ENCODE measurements at places on chromosomes 1 and 21.

- no peak for DNase-seq
These were observed 38.7 kb downstream of the FASLG start for GRCh38 chr1:172697534-172698002.

DNA sequence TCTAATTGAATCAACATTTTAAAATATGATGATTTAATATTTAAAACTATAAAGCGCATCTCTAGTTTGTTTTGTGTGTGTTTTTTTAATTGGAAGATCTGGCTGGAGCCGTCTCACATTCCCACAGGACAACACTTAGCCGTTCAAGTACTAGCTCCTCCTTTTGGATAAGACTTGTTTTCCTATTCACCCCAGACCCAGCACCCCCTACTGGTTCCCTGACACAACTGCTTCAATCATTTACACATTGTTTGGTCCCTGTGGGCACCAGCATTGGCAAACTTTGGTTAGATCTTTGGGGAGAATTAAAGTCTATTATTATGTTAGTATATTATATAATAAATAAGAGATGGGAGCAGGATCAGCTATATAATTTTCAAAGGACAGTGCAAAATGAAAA lies 34.5 kb downstream of the TYW3 start:
- no peak for DNase-seq

GRCh38 chr1:54099061-54099610 lies 45.7 kb downstream of the TCEANC2 start:
- DNase-seq = no peak

DNA sequence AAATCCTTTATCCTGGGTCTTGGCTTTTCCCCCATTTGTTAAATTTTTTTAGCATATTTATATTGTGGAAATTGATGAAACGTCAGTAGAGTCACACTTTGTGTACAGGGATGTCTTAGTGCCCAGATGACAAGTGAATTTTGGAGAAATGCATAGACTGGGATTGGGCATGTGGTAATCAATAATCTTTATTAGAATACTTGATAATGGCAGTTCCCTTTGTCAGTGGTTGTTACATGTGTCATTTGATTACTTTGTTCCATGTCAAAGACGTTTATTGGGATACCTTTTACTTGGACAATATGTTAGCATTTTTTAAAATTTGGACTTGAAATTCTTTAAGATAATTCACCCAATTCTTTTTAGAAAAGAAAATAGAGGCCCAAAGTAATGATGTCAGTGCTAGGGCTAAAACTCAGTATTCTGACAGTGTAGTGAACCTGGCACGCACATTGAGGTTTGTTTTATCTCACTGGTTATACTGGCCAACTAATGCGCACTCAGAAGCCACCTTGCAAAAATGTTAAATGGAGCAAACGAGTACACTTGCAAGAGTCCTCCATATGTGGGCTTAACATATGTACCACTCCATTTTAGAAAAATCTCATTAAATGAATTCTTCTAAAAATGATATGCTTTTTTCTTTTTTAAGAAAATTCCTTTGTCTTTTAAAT lies 9.2 kb downstream of the PRPF38B start:
- no peak for DNase-seq

- no peak for DNase-seq
These were observed 176.4 kb downstream of the ETS2 start for GRCh38 chr21:38982096-38982495.
